Fibroblast of skin of right quadriceps (primary cell): ENCODE measurements at places on chromosomes 7 and 10.

DNA sequence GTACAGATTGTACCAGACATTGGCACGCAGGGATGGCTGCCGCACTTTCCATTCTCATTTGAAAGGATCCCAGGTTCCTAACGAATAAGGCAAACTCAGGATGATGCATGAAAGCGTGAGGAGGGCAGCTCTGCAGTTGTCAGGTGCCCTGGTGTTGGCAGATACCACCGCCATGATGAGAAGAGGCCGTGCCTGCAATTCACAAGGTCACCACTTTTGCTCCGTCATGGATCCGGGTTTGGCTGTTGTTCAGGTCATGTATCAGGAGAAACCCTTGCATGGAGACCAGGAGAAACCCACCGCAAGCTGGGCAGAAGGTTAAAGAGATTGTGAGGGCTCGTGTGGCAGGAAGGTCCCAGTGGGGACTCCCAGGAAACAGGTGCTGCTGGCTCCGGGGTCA lies 233.2 kb downstream of the KLF6 start:
- no peak for DNase-seq

- peak; percentile 11 for DNase-seq
These were observed 18.6 kb downstream of the RABGEF1 start for GRCh38 chr7:66758950-66759628.

GRCh38 chr10:53997953-53998352 lies 803.1 kb downstream of the PCDH15 start:
- DNase-seq = no peak

- DNase-seq = peak; percentile 18
These were observed 621 bp upstream of the FAM13C start for GRCh38 chr10:59362959-59363381.

DNA sequence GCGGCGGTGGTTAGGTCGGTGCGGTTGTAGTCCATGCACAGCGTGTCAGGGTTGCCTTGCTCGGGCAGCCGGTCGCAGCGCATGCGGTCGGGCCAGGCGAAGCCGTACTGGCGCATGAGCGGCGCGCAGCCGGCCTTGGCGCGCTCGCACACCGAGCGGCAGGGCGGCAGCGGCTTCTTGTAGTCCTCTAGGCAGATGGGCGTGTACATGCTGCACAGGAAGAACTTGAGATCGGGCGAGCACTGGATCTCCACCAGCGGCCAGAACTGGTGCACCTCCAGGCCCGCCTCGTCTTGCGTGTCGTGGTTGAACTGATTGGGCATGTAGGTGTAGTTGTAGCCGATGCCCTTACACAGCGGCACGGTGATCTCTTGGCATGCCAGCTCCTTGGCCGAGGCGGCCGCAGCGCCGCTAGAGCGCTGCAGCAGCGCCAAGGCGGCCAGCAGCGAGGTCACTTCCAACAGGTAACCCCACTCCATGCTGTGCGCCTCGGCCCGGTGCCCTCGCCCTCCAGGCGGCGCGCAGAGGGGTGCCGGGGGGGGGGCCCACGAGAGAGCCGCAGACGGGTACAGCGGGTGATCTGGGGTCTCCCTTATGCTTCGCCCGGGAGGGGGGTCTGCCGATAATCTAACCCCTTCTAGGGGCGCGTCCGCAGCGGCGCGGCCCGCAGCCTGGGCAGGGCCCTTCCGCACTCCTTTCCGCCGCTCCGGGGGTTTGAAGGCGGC lies 983 bp downstream of the FZD8 start:
- DNase-seq = peak; percentile 85

- DNase-seq = peak; percentile 52
These were observed 9.9 kb downstream of the TAS2R41 start for GRCh38 chr7:143487566-143487965.

DNA sequence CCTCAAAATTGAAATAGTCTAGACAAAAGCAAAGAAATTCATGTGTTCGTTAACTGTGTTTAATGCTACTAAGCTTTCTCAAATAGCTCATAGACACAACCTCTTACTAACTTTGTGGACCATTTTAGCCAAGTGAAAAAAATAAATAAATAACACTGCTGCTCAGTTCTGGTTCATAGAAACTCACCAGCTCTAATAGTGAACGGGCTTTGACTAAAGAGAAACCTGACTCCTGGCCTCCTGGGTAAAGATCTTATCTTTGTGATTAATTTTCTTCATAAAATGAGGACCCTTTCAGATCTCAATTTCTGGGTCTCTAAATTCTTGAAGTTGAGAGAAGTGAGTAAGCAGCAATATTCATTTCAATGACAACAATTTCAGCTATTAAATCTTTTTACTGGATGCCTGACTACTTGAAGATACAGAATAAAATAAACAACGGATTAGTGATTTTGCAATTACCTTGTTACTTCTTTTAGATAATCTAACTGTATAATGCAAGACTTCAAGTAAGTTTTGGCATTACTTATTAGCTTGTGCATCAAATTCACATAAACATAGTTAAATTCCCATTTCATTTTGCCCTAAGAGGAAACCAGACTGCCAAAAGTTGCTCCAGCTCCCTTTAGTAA lies 3.1 kb downstream of the CADPS2 start:
- no peak for DNase-seq

DNA sequence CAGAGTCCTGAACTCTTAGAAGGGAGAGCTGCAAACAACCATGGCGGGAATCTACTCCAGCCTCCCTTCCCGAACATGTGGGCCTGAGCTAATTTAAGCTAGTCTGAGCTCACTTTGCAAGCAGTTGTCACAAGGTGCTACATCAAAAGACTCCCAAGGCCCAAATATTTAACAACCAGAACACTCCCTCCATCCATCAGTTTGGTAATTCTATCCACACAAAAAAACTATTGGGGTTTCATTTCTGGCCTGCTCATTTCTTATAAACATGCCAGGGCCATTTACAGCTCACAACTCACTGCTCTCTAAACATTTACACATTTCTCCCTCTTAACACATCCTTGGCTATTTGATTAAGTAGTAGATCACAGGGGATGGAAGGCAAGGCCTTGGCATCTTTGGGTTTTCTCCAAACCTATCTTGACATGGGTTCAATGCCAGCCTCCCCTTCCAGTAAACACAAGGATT lies 263.4 kb downstream of the KCNMA1 start:
- no peak for DNase-seq

DNA sequence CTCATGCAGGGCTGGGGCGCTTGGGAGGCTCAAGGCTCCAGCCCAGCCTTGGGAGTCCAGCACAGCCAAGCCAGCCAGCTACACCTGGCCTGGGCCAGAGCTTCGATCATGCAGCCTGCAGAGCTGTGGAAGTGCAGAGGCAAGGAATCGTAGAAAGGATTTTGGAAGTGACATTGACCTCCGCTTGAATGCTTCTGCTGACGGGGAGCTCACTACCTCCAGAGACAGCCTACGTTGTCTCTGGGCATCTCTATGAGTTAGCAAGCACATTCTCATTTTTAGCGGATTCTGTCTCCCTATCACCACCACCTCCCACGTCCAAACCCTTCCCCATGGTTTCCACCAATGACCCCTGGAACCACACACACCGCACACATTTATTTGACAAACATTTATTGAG lies 88.5 kb downstream of the MICALL2 start:
- DNase-seq = no peak

GRCh38 chr7:81845744-81846241 lies 75.9 kb upstream of the HGF start:
- DNase-seq = peak; percentile 36

GRCh38 chr10:102951316-102951715 lies 33.2 kb downstream of the CNNM2 start:
- peak; percentile 3 for DNase-seq

- DNase-seq = no peak
These were observed 170.0 kb downstream of the TPK1 start for GRCh38 chr7:144665689-144666381.

DNA sequence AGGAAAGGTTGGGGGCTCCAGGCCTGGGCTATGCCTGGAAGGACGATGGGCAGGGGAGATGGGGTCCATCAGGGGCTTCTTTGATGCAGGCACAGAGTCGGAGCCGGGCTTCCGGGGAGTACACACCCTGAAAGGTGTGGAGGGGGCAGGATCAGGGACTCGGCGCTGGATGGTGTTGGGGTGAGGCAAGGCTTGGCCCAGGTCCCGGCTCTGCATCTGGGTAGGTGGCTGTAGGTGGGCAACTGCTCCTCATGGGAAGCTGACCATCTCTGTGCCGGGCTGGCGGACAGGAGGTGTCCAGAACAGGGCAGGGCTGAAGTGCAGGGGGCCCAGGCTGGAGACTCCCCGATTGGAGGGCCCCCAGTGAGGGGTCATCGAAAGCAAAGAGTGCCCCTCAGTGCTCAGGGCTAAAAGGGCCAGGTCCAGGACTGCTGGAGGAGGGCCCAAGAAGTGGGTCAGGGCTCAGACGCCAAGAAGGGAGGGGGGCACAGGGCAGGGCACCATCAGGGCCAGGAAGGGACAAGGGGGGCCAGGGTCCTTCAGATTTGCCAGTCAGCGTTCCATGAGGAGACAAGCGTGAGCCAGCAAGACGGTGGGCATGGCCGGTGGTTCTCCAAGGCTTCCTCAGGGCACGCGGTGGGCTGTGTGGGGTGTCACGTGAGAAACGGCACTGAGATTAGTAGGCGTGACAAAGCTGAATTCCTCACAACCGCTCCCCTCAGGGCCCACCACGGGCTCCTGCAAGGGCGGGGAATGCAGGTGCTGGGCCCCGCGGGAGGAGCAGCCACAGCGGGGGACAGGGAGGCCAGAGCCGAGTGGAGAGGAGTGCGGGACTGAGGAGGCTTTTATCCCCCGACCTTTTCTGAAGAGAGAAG lies 97.0 kb downstream of the BMS1 start:
- no peak for DNase-seq

GRCh38 chr10:115856580-115856979 lies 416.4 kb downstream of the GFRA1 start:
- DNase-seq = no peak

GRCh38 chr7:42278344-42278743 lies 41.3 kb upstream of the GLI3 start:
- DNase-seq = no peak

GRCh38 chr7:4138866-4139265 lies 543.2 kb upstream of the FOXK1 start:
- DNase-seq = no peak

DNA sequence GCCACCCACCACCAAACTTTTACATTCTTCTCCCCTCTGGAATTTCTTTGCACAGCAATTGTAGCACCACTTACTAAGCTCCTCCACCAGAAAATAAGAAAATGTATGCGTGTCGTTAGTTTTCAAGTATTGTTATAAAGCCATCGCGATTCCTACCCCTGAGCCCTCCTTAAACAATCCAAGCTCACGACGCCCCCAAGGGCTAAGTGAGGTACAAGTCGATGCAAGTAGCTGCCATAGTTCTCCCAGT lies 1.3 kb downstream of the FRAT2 start:
- peak; percentile 47 for DNase-seq

GRCh38 chr7:28706584-28706983 lies 251.5 kb downstream of the TRIL start:
- no peak for DNase-seq

GRCh38 chr7:6293202-6293601 lies 20.8 kb upstream of the CYTH3 start:
- no peak for DNase-seq

- DNase-seq = peak; percentile 90
These were observed at the start of gene ZMIZ2 for GRCh38 chr7:44748045-44748947. TSS of gene ZMIZ2 (plus strand) at chr7:44748847. CDS start at chr7:44756250, 7,403 bp downstream.

- DNase-seq = no peak
These were observed 85.8 kb downstream of the SNX13 start for GRCh38 chr7:17854261-17855047.

DNA sequence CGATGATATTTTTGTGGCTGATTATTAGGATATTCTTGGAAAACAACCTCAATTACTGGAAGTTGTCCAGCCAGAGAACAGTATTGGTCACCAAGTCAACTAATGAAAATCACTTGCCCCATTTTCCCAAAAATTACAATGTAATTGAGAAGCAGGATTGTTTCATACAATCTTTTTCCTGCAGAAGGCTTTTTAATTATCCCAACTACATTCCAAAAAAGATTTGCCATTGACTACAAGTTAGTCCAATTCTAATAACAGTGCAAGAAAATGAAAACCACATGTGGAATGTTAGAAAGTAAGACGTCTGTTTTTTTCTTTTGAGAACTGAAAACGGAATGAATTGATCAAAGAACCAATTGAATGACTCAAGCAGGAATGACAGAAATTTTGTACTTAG lies 1195.8 kb downstream of the SORCS1 start:
- peak; percentile 22 for DNase-seq

GRCh38 chr7:29243910-29244655 lies 49.5 kb downstream of the CHN2 start:
- DNase-seq = no peak

GRCh38 chr7:157927313-157927925 lies 590.6 kb downstream of the DNAJB6 start:
- DNase-seq = no peak

GRCh38 chr7:2559283-2559950 lies 638 bp downstream of the IQCE start:
- no peak for DNase-seq

GRCh38 chr10:387909-388660 lies 252.8 kb downstream of the ZMYND11 start:
- no peak for DNase-seq
